Activated CD4-positive, alpha-beta memory T cell treated with anti-CD3 and anti-CD28 coated beads for 36 hours (primary cell): ENCODE measurements at places on chromosomes 4 and X.
A peak's percentile ranks its signal among the peaks of the same experiment; 100 is the strongest.

DNA sequence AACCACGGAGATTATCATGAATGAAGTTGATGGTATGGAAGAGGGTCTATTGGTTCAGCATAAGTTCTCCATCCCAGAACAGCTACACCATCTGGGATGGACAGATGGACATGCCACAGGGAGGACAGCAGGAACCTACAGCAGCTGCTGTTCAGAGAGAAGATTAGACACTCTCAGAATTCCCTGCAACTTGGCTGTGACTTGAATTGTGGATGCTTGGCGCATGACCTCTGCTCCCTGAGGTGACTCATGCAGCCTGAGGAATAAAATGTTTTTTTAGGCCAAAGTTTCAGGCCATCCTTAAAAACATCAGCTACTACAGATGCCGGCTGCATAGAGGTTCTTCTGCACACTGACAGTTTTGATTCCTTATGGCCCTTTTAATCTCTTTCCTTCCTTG, 97.3 kb downstream of the RS1 start:
- DNase-seq = no peak

GRCh38 chr4:39637586-39638353, 895 bp downstream of the SMIM14 start:
- peak; percentile 26 for DNase-seq

DNA sequence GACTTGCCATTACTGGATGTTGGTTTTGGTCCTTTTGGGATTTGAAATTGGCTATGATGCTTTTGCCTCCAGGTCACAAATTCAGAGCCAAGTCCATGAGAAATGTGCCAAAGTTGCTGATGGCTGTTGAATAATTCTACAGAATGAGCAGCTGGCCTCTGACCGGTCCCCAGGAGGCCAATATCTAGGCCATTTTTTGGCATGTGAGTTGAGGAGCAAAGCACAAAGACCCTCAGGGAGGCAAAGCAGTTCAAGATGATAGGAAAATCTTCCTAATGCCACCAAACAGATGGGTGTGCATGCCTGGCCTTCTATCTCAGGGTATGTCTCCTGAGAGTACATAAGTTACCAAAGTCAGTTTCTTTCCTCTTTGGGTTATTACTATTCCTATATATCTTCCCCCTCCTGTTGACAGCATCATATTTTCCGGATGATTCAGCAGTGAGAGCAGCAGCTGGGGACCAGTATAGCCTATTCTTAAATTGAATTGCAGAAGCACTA, 44.4 kb downstream of the SEL1L3 start:
- no peak for DNase-seq

GRCh38 chrX:66634272-66634671, 4.6 kb downstream of the EDA2R start:
- DNase-seq = no peak

DNA sequence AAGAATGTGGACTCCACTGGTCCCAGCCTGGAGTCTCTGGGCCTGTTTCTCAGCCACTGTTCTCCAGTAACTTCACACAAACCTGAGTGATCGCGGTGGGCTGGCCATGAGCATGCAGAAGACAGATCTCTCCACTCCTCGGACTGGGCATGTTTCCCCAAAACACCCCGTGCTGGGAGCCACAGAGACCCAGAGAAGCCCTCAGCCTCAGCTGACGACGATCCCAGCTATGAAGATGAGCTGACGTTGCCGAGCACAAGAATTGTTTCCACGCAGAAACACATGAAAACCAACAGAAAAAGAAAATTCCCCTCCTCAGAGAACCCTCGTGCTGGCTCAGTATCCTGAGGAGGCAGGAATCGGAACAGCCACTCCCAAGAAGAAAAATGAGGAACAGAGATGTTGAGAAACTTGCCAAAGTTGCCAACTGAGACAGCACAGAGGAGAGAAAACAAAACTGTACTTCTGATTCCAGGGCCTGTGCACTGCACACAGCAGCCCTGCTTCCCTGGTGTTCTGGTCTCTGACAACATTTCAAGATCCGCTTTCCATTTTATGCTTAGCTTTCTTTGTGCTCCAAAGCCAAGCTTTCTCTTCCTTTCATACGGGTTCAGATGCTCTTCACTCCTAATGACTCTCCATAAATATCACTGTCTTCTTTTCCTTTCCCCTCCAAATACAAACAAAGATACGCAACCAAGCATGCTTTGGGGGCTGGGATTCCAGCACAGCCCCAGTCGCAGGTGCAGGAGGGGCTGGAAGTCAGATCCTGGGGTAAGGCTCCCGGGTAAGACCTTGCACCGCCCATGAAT, 81.4 kb downstream of the IRF2 start:
- DNase-seq = no peak

DNA sequence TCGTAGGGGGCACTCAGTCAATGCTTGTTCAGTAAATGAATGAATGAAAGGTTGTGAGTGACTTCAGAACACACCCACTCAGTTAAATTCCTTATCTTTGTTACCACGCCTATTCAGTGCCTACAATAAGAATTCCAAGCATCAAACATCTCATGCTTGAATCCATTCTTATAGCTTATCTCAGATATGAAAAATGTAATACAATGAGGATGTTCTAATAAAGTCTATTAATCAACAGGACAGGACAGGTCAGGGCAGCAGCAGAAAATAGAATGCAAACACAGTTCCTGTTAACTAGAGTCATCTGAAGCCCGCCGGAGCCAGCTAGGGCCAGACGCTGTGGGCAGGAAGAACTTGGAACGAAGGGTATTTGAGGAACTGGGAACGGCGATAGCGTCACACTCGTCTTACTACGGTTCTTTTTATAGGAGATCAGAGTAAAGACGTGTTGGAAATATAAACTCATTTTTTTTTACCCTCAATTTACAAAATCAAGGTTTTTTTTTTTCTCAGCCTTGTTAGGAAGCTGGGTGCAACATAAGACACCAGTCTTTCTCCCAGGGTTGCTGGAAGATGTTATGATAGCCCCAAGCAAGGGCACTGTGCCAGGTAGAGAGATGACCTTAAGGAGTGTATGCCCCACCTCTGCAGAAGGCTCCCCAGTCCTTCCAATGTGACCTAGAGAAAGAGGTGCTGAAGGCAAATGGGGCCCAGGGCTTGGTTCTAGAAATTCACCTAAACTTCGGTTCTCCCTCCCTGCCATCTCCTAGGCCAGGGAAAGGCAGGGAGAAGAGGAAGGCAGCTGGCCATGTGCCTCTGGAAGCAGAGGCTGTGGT, 48.3 kb downstream of the SEL1L3 start:
- no peak for DNase-seq

DNA sequence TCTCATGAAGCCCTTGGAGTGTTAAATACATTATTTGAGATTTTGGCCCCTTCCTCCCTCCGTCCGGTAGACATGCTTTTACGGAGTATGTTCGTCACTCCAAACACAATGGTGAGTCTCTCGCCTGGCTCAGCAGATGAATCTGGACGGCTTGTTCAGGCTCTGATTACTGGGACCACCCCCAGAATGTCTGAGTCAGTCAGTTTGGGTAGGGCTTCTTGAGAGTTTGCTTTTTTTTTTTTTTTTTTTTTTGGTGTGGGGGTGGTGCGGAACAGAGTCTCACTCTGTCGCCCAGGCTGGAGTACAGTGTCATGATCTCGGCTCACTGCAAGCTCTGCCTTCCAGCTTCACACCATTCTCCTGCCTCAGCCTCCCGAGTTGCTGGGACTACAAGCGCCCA, 62.4 kb upstream of the MSANTD1 start:
- no peak for DNase-seq

DNA sequence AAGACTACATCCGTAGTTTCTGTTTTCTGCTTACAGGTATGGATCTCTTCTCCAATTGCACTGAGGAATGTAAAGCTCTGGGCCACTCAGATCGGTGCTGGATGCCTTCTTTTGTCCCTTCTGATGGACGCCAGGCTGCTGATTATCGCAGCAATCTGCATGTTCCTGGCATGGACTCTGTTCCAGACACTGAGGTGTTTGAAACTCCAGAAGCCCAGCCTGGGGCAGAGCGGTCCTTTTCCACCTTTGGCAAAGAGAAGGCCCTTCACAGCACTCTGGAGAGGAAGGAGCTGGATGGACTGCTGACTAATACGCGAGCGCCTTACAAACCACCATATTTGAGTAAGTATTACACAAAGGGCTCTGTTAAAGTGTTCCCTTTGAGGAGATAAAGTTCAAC, 13.8 kb downstream of the PCDH10 start:
- no peak for DNase-seq
